ENCODE measurements at places on chromosomes 5 and 9.

GRCh38 chr5:16160706-16161105, 18.9 kb downstream of the MARCHF11 start:
- DNase-seq: peak; percentile 70

GRCh38 chr9:133360400-133361393, 4.3 kb downstream of the SURF2 start:
- no peak for DNase-seq

DNA sequence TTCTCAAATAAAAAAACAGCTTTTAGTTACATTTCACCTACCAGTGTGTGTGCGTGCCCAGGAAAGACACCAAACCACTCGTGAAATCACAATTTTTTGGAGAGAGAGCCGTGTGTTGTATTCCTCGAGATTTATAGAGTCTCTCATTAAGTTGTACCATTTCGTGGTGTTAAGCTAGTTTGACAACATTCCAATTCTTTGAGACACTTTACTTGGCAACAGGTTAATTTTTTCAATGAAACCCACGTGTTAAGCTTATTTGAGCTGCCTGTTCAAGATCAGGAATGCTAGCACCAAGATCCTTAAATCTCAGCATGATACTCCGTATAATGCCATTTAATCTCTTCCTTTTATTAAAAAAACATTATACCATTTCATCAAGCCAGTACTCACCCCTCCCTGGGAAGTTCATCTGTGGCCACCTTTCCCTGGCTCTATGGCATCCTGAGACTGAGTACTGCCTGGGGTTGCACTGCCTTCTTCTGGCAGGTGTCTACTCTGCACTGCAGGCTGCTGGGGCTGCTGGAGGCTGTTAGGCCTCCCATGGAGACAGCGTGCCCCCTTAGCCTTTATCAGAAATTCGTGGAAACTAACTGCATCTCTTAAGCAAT, 143.7 kb downstream of the ARHGAP26 start:
- no peak for DNase-seq

GRCh38 chr9:114021578-114021977, 56.5 kb downstream of the AMBP start:
- no peak for DNase-seq

DNA sequence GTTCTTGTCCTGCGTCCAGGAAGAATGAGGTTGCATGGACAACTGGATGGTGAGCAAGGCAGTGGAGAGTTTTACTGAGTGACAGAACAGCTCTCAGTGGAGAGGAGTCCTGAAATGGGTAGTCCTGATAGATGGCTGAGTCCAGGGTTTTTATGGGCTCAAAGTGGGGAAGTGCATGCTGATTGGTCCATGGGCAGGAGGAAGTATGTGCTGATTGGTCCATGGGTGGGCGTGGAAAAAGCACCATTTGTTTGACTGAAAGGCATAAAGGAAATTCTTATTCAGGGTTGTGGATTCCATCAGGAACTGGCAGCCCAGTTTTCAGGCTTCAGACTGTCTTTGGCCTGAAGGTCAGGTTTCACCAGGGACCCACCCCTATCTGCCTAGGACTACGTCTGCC, 10.6 kb downstream of the FSD1L start:
- no peak for DNase-seq

- DNase-seq: no peak
Measured at GRCh38 chr5:16538006-16538405, 72.4 kb upstream of the ZNF622 start.

- DNase-seq: no peak
Measured at GRCh38 chr9:134661299-134661698, 19.7 kb downstream of the COL5A1 start.
